Type B pancreatic cell (in vitro differentiated cells): ENCODE measurements at places on chromosomes 16 and 17.

GRCh38 chr17:49456183-49456965 lies 38.7 kb upstream of the NGFR start:
- DNase-seq, result no peak

DNA sequence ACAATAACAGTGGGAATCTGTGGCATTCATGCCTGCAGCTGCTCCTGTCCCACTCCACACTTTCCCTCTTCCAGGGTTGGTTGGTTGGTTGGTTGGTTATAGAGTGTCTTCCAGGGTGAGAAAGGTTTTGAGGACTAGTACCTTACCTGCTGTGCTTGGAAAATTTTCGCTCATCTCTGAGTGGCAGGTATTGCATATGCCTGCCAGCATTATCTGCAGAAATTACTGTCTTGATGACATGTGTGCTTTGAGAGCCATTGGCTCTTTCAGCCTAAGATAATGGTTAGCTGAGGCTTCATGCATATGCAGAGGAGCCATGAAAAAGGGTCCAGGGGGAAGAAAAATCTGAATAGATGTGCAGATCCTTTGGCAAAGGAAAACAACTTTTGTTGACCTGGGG lies 131.8 kb downstream of the BCAS3 start:
- DNase-seq, result no peak

- no peak for DNase-seq
Observed at GRCh38 chr16:51237861-51238378, 86.8 kb upstream of the SALL1 start.

GRCh38 chr17:68441070-68441770 lies 16.1 kb downstream of the WIPI1 start:
- no peak for DNase-seq

DNA sequence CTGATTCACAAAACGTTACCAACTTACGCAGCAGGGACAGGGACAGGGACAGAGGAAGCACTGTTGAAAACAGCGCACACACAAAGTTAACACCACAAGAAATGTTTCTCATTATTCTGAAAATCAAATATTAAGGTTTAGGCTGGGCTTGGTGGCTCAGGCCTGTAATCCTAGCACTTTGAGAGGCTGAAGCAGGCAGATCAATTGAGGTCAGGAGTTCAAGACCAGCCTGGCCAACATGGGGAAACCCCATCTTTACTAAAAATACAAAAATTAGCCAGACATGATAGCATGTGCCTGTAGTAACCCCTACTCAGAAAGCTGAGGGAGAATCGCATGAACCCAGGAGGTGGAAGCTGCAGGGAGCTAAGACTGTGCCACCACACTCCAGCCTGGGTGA lies 4.2 kb downstream of the CYTH1 start:
- no peak for DNase-seq

DNA sequence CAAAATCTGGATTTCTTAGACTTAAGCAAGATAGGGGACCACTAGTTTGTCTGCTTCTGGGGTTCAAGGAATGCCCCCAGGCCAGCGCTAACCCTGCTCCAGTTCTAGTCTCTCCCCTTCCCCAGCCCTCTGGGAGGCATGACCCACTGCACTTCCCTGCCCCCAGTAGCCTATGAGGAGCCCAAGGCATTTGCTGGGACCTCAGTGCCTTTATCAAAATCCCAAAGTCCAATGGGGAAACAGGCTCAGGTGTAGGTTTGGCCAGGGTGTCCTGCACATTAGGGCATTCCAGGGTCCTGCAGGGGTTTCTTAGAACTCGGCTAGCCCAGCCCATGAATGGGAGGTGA lies 1.2 kb downstream of the IL4R start:
- DNase-seq, result no peak

- DNase-seq, result no peak
Observed at GRCh38 chr17:14149751-14150150, 80.4 kb downstream of the COX10 start.

DNA sequence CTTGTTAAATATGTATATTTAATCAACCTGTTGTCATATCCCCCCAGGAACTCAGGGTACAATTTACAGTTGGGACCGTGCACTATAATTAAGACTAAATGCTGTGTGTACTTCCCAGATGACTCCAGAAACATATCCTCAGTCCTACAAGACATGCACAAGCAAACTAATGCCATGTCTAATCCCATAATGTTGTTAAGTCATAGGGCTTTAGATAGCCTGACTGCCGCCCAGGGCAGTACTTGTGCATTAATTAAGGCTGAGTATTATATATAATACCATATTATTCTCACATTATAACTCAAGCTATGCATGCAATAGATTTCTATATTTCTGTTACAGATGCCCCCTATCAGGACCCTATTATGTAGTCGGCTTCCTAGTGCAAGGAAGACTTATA lies 20.1 kb upstream of the CPHXL start:
- no peak for DNase-seq
